ENCODE measurements at places on chromosomes 6 and 20.
A peak's percentile ranks its signal among the peaks of the same experiment; 100 is the strongest.

GRCh38 chr6:110654096-110654820, 161.0 kb downstream of the CDK19 start:
- no peak for DNase-seq

DNA sequence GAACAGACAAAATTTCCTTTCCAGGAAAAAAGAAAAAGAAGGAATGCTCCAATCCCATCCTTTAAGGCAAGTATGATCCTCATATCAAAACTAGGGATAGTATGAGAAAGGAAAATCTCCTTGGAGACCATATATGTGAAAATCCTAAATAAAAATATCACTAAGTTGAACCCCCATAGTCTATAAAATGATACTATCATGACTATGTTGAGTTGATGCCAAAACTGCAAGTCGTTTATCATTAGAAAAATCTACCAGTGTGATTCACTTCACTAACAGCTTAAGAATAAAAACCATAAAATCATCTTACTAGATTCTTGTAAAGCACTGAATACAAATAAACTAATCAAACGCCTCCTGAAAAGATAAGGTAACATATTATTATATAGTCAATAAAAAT, 76.6 kb upstream of the STXBP5 start:
- no peak for DNase-seq

DNA sequence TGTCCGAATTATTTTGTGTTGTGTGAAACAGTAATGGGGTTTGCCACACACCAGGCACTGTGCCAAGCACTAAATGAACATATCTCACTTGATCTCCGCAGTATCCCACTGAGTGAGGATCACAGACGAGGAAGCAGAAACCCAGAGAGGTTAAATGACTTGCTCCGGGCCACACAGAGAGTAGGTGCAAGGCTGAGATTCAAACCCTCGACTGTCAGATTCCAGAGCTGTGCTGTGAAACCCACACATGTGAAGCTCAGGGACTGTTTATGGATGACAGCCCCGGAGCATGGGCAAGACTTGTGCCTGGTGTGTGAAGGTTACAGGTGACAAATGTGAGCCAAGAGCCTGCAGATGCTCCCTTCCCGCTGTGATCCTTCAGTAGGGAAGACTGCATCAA, 87.8 kb upstream of the SIRPA start:
- DNase-seq: no peak

GRCh38 chr20:10236540-10237533, 18.2 kb downstream of the SNAP25 start:
- DNase-seq: no peak

DNA sequence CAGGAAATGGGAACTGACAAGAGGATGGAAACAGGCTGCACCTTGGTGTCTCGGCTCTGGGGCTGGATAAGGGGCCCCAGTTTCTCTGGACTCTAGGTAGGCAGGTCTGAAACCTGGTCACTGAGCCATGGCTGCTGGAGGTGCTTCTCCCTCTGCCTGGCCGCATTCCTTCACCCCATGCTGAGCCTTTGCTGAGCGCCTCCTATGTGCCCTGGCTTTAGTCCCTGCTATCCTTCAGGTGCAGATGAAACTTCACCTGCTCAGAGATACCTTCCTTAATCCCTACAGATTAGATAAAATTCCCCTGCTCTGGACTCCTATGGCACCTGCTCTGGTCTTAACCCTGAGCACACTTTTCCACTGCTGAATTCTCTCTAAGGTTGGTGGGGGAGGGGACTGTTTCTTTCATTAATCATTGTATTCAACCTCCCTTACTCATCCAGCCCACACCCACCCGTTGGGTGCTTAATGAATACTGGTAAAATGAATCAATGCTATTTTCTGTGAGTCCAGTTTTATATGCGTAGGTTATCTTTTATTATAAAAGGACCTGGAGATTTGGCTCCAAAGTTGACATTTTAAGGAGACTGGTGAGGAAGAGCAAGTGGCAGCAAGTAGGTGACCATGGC, 19.3 kb downstream of the MYLK4 start:
- no peak for DNase-seq

GRCh38 chr6:109253366-109253765, 128.9 kb downstream of the CD164 start:
- no peak for DNase-seq

DNA sequence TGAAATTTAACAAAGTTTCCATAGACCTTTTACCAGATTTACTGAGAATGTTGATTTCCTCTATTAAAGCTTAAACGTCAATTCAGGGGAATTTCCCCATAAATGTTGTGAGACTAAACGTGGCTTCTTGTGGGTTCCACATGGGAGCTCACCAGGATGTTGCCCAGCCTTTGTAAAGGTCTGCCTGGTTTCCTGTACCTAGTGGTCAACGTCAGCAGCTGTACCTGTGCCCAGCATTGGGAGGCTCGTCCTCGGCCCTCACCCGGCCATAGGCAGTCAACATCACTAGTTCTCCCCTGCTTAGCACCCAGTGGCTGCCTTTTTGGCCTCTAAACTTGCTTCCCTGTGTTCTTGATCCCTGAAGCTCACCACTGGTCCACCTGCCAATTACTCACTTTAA, 22.1 kb upstream of the CD83 start:
- DNase-seq: peak; percentile 55

DNA sequence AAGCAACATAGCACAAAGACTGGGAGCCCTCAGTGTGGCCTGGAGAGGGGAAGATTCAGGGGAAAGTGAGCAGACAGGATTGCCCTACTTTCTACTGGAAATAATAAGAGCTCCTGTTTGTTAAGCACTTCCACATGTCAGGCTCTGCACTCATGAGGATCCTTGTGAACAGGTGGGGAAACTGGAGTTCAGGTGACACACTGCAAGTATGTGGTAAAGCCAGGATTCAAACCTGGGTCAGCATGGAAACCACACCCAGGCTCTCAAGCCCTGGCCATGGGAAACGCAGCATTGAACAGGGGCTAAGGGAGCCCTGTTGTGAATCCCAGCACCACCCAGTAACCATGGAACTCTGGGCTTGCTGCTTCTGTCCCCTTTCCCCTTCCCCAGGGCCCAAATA, 42.8 kb upstream of the ID1 start:
- DNase-seq: no peak

- DNase-seq: no peak
Measured at GRCh38 chr6:91626911-91627310, 1040.0 kb upstream of the MAP3K7 start.

DNA sequence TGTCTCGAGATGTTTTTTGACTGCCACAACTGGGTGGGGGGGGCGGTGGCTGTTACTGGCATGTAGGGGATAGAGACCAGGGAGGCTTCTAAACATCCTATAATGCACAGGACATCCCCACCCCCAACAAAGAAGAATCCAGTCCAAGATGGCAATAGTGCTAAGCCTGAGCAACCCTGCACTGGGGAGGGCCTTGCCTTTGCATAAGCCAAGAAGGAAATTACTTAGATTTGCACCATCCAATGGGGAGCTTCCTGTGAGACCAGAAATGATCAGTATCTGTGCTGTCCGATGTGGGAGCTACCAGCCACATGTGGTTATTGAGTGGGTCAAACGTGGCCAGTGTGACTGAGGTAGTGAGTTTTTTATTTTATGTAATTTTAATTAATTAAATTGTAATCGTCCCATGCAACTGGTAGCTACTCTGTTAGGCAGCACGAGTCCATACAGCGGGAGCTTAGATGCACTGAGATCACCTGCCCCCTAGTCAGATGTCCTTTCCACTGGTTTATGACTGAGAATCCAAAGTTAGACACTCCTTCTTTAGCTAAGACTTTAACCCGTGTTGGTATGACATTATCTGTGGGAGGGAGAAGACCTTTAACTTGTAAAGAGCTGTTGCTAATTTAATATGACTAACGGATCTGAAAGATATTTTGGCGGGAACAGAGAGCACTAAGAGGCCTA, 97.4 kb upstream of the NEDD9 start:
- peak; percentile 78 for DNase-seq

DNA sequence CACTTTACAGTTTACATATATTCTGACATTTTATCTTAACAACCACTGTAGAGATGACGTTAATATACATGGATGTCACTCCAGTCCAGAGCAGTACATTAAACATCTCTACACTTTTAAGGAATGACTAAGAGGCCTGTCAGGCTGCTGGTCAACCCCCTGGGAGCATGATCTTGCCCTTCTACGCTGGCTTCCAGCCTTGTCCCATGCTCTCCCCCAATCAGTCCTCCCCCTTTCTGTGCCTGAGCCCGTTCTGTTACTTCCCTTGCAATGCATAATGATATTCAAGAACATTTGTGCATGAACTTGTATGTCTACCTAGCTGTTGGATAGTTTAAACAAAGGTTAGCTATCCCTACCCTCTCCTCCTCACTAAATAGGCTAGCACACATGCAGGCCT, 40.5 kb upstream of the PLCB4 start:
- no peak for DNase-seq

DNA sequence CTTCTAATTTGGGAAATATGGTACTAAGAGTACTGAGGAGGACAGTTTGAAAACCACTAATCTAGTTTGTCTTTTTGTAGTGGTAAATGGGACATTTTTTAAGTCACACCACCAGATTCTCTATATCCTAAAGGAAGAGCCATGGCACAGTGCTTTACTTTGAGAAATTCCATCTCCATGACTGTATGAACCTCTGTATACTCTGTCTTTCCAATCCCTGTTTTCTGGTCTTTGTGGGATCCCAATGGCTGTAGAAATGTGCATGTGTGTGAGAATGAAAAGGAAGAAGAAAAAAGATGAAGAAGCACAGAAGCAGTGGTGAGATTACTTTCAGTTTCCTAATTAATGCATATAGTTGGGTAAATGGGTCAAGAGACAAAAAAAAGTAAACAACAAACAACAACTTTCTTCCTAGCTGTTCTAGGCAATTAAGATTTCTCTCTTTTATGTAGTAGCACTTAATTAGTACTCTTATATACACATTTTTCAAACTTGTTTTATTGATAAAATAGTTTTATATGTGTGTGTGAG, 141.2 kb upstream of the HCRTR2 start:
- peak; percentile 65 for DNase-seq

GRCh38 chr6:129453073-129453472, 256.9 kb downstream of the ARHGAP18 start:
- DNase-seq: no peak

- peak; percentile 85 for DNase-seq
Measured at GRCh38 chr6:135703621-135704020, 147.9 kb upstream of the PDE7B start.

- no peak for DNase-seq
Measured at GRCh38 chr6:115441651-115442050, 619.0 kb downstream of the FRK start.
